ENCODE measurements at places on chromosomes 12 and 14.

DNA sequence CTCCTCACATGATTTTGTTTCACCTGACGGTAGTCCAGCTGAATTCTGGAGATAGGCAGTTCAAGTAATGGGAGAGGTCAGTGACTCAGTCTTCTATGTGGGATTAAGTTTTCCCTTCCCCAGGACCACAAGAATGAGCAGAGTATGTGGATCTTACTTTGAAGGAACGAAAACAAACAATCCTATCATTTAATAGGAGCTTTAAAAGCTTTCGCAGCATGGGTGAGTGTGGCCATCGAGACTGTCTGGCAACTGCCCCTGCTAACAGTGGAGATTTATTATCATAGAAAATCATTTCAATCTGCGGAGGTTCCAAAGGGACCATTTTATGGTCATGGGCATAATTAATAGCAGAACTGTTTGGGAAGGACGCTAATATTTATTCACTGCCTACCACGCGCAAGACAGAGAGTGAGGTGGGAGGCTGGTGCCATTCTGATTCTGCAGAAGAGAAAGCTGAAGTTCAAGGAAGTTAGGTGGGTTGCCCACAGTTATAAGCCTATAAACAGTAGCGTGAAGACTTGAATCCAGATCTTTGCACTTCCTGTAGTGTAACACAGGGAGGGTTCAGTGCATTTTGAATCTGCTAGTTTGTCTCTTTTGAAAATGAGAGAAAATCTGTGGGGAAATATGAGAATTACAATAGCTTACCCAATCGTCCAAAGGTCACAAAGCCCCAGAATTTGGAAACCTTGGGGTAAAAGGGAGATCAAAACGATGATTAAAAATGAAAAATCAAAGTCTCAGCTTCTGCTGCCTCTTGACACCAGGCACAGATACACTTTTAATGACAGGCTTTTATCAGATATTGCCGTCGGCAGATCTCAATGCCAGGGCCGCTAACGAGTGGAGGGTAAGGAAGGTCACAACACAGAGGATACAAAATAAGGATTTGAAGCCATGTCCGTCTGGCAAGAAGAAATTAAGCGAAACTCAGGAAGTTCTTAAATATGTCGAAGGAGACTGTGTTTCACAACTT is 209.6 kb downstream of the CRADD start:
- DNase-seq, result no peak

DNA sequence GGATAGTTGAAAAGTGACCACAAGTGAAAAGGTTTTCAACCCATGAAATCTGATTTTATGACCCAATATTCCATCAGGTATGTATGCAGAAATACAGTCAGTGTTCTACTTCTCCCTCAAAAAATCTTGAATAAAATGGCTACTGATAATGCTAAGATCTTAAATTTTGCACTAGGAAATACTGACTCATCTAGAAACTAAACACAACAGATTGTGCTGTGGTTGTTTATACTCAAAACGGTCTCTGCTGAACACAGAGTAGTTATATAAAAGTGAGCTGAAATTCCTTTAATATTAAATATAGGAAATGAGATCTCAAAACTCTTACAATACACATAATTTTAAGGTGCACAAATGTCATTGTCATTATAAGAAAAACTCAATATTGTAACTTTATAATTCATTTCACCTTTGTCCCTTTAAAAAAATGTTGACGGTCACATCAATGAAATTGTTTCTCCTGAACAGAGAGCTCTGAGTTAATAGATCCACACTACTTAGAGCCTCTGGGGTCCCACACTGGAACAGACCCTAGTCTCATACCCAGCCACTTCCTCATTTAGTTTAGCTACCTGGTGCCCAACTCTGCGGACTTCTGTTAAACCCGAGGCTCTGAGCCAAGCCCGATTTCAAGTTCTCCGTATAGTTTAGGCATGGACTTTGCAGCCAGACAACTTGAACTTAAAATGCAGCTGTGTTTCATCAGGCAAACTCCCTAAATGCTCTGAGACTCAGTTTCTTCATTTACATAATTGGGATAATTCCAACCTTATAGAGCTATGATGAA is 9.3 kb downstream of the COCH start:
- no peak for DNase-seq

GRCh38 chr12:115155665-115156645 is 472.0 kb upstream of the TBX3 start:
- no peak for DNase-seq

DNA sequence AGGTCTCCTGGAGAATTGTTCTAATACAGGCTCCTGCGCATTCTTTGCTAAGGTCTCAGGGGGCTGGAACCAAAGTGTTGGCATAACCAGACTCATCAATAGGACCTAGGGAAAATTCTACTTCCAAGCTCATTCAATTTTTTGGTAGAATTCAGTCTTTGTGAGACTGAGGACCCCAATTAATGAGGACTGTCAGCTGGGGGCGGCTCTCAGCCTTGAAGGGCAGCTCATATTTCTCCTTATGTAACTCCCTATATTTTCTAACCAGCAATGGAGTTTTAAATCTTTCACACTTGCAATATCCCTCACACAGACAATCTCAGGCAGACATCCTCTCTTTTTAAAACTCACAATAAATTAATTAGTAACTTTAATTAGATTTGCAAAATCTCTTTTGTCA is 476.4 kb upstream of the LRFN5 start:
- DNase-seq, result no peak

DNA sequence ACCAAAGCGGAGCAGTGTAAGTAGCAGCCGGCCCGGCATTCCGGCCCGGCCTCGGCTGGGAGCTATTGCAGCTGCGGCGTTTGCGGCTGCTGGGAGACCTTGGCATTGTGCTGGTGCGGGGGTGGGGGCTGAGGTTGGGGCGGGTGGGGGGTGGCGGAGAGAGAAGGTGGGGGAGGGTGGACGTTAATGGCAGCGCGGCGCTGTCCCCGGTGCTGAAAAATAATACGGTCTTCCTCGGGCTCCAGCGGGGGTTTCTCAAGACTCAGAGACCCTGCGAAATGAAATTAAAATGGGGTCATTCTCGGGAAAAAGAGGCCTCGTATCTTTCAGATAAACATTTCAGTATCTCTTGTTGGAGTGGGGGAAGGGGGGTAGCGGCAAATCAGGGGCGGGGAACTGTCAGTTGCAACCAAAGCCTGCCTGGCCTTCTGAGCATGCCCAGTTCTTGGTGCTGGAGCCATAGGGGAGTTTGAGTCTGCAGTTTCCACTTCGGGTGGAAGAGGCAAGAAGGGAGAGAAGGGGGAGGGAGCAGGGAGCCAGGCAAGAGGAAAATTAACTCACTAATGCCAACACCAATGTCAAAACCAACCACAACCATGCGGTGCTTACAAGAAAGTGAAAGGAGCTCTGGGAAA is 414 bp downstream of the UNC79 start:
- DNase-seq, result no peak

DNA sequence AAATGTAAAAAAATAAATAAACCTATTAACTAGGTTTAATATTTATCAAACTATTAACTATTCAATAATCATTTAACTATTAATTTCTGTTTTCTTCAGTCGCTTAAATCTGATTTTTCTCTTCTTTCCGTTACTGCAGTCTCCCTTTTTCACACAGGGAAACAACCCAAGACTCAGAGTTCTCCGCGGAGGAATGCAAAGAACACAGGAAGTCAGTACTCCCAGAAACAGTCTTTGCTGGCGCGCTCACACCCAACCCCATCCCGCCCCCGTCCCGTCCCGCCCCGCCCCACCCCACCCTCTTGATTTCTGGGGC is 351 bp upstream of the METTL17 start:
- no peak for DNase-seq

DNA sequence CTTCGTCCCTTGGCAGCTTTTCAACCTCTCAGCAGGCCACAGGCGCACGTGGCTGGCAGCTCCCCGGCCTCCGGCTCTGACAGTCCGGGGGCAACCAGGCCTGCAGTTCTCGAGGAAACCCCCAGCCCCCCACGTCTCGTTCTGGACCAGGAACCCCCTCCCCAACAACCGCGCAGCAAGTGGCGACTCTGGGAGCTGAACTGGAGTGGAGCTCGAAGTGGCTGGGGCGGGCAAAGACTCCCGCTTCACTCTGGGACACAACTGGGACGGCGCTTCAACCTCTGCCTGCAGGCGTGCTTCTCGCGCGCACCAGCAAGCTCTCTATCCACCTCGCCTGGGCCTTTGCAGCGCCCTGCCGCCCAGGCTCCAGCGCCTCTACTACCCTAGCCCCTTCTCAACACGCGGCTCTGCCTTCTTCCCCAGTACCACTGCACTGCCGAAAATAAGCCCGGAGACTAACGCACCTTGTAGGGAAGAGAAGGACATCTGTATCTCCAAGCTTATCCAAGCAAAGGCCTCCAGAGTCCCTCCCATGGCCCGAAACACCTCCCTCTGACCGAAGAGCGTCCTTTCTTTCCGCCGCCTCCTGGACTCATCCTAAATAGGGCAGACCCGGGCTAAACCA is 2.4 kb upstream of the NKX2-1 start:
- no peak for DNase-seq

GRCh38 chr12:58291106-58291505 is 349.7 kb downstream of the ATP23 start:
- no peak for DNase-seq

DNA sequence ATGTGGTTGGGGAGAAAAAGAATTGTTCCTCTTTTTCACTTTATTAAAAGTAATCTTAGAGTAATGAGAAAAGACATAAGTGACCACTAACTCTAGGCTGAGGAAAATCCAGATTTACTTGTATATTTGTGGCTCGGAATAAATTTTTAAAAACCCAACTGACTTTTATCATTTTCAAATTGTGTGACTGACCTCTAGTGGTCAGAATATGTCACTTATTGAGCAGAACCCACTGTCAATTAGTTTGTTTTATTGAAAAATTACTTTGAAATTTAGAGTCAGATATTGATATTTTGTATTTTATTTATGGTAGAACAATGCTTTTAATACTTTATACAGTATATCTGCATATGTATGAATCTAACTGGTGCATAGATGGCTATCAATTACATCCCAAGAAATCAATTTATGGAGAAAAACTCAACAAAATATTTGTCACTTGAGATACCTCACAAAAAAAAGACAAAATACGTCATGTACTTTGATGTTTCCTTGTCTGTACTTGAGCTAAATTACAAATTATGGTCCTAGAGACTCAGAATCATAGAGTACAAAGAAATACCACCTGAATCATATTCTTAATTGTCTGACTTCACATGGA is 229.4 kb downstream of the CNTN1 start:
- DNase-seq, result no peak

DNA sequence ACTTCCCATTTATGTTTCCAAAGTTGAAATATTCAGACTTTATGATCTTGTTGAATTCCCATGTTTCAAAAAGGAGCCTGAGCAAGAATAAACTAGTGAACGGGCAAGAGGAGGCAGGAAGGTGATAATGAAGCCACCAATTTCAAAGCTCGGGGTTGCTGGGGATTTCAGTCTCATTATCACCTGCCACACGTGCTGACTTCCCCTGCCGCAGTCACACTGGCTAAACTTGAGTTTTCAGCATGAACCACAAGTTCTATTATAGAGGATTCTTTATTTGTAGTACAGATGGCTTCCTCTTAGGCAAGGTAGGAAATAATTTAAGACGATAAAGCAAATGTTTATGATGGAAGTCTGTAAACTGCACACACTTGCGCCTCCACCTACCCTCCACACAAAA is 18.1 kb upstream of the DIABLO start:
- DNase-seq, result no peak

GRCh38 chr12:87246726-87247125 is 782.5 kb downstream of the C12orf50 start:
- DNase-seq, result no peak

DNA sequence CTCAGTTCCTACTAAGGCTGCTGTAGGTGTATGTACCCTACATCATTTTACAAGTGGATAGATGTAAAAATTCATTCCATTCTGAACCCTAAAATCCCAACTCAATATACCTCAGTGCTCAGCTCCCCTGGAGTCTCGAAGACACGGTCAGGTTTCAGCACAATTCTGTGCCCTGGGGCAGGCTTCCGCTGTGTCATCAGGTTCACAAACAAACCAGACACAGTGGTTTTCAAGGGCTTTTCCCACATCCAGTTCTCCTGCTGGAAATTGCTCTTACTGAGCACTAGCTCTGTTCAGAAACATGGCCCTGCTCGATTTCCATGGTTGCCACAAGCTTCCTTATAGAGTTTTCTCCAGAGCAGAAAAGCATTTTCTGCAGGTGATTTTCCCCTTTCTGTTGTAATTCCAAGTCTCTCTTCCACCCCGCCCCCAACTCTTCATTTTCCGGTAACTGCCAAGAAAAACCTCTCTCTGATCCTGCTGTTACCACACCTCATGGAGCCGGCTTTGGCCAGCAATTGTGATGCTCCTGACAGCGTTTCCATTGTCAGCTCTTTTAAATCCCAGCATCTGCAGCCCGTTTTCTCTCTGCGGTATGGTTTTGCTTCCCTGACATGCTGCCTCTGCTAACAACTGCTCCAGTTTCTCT is 483.0 kb upstream of the CCDC196 start:
- no peak for DNase-seq

GRCh38 chr14:101247842-101248725 is 313.2 kb upstream of the DIO3 start:
- DNase-seq, result no peak

DNA sequence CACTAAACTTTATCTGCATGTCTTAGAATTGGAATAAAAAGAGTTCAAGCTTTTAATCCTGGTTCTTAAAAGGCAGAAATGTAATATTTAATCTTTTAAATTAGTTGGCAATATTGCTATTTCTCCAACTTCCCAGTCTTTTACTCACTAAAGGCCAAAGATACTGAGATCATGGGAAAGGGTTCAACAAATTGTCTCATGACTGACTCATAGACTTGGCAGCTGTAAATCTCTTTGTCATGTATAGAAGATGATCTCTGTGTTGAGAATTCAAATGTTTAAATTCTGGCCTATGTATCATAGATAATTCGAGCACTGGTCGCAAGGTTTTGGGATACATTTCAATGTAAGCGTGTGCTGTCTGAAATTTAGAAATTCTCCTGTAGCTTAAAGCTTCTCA is 40.1 kb upstream of the STRAP start:
- DNase-seq, result no peak

DNA sequence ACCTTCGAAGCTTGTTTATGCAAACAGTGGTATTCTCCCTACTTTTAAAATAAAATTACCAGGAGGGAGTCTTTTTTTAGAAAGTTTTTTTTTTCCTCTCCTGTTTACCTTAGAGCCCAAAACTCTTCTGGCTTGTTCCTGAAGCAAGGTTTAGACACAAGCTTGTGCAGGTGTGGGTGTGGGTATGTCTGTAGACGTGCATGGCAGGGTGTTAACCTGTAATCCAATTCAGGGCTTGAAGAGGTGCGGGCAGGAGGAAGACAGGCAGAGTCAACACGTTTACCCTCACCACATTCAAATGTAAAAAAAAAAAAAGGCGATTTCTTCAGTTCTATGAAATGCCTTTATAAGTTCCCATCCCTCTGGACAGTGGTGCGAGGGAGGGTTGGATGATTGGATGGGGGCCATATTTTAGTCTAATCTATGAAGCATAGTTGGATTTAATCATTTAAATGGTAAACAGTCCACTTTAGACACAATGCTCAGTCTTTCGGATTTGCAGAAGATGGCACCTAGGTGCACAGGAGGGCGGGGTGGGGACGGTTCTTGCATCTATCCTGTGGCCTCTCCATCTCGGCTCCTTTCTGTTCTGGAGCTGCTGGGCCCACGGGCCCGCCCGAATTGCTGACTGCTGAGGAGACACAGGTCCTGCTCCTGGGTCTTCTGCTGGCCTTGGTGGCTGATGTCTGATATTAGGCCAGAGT is 982 bp upstream of the NINJ2 start:
- DNase-seq, result no peak

DNA sequence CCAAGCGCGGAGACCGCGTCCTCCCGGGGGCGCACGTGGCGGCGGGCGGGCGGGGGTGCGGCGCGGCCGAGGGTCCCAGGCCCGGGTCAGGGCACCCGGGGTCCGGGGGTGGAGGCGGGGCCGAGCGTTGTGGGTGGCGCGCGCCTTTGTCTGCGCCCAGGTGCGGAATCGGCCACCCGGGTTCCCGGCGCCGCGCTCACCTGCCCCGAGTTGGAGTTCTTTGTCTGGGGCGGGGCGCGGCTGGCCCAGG is 50.1 kb downstream of the LRCOL1 start:
- no peak for DNase-seq

All from tibial nerve (tissue), 4 donors.